ENCODE measurements at places on chromosomes 2 and 18. TPM values are rescaled to one million over a fixed set of nuclear protein-coding genes. Genes with fewer than 3 reads are reported as not detected.

The IL18R1 gene
- total RNA-seq, result 0.66 TPM

The ZNF396 gene
- 3.0 TPM for total RNA-seq

The KDM3A gene
- 24.4 TPM for total RNA-seq

The MRPS5 gene
- total RNA-seq, result 39.9 TPM

The CAVIN2 gene
- total RNA-seq, result 21.0 TPM

The PDE6D gene
- total RNA-seq, result 18.0 TPM

The TXNL4A gene
- 30.3 TPM for total RNA-seq

The RGPD4 gene
- total RNA-seq, result not detected

The SP140 gene
- total RNA-seq, result 0.87 TPM

The ATP9B gene
- total RNA-seq, result 34.7 TPM

The KLHL30 gene
- 0.66 TPM for total RNA-seq

The ASIC4 gene
- total RNA-seq, result 0.15 TPM

The CCDC138 gene
- 1.8 TPM for total RNA-seq

The IAH1 gene
- total RNA-seq, result 68.1 TPM

The MFSD2B gene
- not detected for total RNA-seq
